ENCODE measurements at places on chromosomes 5 and 9.

DNA sequence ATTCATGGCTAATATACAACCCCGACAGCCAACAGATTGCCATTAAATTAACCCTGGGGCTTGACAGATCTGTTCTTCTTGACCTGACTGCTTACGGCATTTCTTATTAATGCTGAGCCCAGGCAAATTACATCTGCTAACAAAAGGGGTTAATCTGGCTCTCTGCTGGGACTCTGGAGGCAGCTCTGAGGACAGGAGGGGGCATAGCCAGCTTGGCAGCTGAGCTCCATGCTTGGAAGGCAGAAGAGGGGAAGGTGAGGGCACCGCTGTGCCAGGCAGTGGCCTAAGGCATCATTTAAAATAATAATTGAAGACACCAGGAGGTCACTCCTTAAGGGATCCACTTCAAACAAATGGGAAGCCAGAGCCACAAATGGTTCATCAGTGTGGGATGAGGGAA lies 126.0 kb upstream of the GPR151 start:
- DNase-seq = no peak

DNA sequence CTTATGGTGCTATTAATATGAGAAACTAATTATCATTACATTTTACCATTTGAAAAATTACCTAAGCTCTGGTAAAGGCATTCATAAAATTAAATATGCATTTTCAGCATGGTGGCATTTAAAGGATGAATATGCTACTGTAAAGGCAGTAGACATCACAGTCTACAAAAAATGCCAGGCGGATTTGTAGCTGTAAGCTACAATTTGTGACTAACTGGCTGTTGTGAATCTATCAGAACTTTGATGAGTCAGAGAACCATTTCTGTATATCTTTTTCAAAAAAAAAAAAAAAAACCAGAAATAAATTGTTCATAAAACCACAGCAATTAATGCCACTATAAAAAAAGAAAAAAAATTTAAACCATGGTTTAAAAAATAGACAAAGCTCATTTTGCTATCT lies 186.3 kb downstream of the NFIB start:
- DNase-seq = no peak

- no peak for DNase-seq
Observed at GRCh38 chr5:65043843-65044359, 275.2 kb downstream of the CWC27 start.

DNA sequence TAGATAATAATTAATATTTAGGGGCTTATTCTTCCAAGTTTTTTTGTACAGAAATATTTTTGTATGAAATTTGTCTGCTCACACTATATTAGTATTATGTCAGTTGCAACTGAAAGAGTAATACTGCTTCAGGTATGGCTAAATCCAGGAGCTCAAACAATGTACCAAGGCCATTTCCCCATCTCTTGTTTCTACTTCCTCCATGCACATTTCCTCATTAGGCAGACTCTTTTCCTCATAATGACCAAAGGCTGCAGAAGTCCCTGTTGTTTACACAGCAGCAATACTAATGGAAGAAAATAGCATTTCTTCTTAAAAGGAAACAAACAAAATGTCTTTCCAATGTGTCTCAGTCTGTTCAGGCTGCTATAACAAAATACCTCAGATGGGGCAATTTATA lies 9.2 kb upstream of the OTULINL start:
- DNase-seq = no peak

DNA sequence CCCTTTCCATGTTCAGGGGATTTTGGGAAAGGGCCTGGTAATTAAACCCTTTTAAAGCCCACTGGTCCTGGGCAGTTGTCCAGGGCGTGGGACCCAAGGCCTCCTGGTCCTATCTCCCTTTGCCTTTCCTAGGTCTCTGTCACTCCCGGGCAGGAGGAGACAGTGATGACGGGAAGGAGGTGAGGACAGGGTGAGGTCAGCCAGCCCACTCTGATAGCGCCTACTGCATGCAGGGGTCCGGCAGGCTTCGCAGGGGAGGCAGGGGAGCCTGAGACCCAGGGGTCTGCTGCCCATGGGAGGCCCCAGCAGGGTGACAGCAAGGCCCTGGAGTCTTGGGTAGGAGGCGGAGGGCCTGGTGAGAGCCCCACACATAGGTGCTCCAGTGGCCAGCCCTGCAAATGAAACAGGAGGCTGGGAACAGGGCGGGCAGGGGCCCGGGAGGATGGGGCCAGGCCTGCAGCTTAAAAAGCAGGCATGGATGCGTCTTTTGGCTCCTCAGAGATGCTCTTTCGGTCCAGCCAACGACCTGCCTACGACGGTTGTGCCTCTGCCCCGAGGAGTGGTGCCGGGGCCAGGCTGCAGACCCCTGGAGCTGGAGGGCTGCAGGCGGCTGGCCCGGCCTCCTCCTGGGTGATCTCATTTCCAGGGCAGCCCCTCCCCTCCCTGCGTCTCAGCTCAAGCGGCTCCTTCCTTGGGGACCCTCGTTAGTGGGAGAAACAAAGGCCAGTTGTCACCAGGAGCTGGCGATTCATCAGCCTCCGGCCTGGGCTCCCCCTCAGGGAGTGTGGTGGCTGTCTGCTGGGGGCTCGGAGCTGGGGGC lies 6.7 kb upstream of the RXRA start:
- no peak for DNase-seq

DNA sequence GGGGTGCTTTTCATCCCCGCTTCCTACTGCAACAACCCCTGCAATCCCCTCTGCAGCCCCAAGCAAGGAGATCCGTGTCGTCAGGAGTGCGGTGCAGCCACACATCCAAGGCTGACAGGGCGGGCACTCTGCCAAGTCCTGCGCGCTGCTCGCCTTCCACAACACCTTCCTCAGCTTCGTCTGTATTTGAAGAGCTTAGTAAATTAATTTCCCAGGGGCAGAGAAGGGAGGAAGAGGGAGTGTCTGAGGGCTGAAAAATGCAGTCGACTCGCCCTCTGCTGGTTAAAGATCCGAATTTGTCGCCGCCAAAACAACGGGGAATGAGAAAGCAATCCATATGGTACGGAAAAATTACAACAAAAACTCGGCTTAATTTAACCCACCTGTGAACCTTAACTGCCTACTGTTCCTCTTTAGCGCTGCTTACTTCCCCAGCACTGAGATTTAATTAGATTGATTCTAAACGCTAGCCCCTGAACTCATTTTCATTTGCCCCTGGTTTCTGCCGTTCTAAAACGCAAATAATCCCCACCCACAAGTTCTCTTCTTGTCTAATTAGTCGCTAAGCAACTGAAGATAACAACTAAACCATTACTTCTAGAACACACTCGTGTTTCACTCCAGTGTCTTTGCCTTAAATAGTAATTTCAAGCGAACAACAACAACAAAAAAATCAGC lies 10.9 kb upstream of the PCDHB1 start:
- DNase-seq = no peak

Measured in ELR (cell line).